Urothelium cell line (cell line): ENCODE measurements at places on chromosomes 1 and 21.

- no peak for DNase-seq
Measured at GRCh38 chr1:173050865-173051264, at the start of gene TNFSF18. TNFSF18 (minus strand) TSS chr1:173050941; CDS start chr1:173050896, 45 bp downstream.

- DNase-seq: no peak
Measured at GRCh38 chr1:99738858-99739465, 27.5 kb downstream of the FRRS1 start.

GRCh38 chr1:154883919-154884868 lies 14.1 kb upstream of the KCNN3 start:
- no peak for DNase-seq

DNA sequence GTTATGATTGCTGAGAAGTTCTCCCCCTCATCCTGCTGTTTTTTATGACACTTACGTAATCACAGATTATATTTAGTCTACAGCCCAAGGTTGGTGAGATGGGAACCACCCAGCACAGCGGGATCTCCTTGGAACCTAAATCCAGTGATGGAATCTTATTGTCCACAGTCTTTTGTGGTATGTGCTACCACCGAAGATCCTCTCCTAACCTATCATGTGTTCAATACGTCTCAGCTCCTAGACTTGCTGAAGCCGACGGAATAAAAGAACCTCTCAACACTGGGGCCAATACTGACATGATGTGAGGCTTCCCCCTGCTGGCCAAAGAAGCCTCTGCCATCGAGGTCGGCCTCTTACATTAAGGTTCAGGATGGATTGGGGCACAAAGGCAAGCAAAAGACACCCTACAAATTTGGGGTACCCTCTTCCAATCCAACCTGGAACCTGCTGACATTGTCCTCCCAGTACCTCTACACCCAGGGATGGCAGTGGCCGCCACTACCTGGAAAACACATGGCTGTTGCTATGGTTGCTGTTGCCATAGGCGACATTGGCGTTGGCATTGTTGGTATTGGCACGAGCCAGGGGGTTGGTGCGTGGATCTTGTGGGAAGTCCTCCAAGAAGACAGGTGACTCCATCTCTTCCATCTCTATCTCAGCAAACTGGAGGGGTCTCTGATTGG lies 19.4 kb upstream of the KIF21B start:
- DNase-seq: peak; percentile 61

GRCh38 chr1:97646071-97646470 lies 274.8 kb downstream of the DPYD start:
- no peak for DNase-seq

DNA sequence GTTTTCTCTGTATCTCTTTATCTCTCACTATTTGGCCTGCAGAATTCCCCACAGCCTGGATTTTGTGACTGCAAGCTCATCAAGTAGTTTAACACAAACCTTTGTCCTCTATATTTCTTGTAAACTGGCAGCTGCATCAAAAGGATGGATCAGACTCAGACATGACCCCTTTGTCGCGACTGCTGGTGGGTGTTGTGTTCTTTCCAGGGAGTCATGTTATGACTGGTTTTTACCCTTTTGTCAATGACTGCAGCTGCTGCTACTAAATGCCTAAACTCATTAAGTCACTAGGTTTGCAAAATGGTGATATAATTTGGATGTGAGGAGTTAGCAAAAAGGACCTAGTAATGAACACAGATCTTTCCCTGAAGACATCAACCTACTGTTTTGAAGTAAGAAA lies 10.2 kb upstream of the TOMM20 start:
- DNase-seq: no peak

DNA sequence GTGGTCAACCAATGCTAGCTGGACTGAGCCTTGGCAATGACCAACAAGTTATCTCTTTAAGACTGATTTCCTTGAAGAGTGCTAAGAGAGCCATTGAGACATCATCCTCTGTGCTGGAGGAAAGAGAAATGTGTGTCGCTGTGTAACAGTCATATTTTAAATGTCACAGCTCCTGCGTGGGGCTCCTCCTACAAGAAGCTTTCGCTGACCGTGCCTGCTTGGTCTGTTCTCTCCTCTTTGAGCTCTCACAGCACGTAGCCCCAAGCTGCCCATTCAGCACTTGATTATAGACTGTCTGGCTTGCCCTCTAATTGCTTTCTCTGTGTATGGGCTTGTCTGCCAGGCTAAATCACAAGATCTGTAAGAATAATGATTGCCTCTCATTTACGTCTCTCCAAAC lies 221.3 kb downstream of the FOXD2 start:
- DNase-seq: no peak

DNA sequence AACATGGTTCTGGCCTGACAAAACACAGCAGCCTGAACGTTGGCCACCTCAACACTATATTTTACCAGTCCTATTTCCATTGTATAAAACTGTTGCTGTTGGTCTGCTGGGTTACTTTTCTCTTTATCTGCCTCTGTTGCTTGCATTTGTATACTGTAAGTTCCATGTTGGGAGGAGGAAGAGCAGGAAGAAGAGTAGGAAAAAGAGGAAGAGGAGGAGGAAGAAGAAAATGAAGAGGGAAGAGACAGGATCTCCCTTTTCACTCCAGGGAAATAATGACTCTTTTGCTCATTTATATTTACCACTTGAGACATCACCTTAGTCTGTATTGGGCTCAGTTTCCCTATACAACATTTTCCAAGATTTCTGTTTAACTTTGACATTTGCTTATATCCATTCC lies 134.2 kb downstream of the PTPRC start:
- DNase-seq: no peak

GRCh38 chr1:232844791-232845190 lies 39.6 kb downstream of the MAP10 start:
- DNase-seq: no peak

GRCh38 chr1:192462616-192463015 lies 113.0 kb upstream of the RGS1 start:
- DNase-seq: no peak

GRCh38 chr1:228691211-228691610 lies 44.1 kb upstream of the RHOU start:
- no peak for DNase-seq

GRCh38 chr1:151549199-151549598 lies 9.1 kb downstream of the TUFT1 start:
- DNase-seq: no peak

DNA sequence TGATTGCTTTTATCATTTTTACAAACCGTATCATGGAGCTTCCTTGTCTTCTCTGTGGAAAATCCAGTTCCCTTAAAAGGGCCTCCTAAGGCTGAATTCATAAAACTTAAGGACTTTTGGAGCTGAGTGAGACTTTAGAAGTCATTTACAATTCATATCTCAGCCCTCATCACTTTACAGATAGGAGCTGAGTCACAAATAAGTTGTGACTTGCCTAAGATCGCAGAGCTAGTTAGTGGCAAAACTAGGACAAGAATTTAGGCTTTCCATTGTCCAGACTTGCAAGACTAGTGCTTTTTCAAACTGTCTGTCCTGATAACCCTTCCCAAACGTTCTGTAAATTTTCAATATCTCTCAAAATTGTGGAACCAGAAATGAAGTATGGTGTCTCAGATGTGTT lies 37.3 kb downstream of the C1orf21 start:
- DNase-seq: no peak

DNA sequence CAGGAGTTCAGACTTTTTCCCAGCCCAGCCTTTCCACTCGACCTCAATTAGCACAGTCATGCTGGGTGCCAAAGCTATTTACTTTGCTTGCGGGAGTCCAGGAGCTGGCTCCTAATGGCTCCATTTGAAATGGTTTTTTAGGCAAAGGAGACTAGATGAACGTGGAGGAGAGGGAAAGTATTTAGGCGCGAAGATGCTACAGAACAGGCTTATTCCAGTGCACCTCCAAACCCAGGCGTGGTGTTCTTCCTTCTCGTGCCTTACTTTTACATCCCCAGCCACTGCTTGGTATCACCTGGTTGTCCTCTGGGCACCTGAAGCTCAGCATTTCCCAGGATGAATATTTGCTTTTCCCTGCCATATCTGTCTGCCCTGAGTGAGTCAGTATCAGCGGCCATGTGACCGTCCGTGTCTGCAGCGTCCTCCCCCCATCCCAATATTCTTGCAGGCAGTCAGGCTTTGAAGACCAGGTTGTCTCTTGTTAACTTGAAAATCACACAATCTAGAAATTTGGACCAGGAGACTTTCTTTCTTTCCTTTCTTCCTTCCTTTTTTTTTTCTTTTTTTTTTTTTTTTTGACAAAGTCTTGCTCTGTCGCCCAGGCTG lies 198.5 kb downstream of the DYRK1A start:
- peak; percentile 7 for DNase-seq

- peak; percentile 78 for DNase-seq
Measured at GRCh38 chr1:1122078-1122811, 6.4 kb upstream of the C1orf159 start.

DNA sequence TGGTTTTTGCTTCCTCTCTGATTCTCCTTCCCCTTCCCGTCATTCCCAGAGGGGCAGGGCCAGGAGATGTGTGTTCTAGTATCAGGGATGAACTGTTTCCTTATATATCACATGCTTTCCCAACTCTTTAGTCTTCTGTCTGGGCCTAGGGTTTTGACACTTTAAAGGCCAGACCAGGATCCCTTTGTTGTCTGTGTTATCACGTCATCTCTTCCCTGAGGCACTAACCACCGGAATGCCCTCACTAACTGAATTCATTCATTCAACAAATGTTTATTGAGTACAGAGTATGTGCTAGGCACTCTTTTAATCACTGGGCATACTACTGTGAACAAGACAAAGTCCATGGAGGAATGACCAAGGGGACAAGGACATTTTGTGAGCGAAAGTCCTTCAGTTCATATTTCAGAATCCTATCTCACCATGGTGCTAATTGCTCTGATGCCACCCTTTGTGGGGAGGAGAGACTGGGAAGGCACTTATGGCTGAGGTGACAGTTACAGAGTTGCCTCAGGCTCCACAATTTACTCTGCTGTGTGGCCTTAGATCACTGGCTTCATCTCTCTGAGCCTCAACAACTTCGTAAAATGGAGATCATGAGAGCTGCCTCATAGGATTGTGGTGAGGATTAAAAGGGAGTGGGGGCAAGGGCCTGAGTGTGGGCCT lies 12.0 kb upstream of the ZNF362 start:
- DNase-seq: no peak

GRCh38 chr21:32321480-32321879 lies 22.8 kb downstream of the MRAP start:
- DNase-seq: no peak

DNA sequence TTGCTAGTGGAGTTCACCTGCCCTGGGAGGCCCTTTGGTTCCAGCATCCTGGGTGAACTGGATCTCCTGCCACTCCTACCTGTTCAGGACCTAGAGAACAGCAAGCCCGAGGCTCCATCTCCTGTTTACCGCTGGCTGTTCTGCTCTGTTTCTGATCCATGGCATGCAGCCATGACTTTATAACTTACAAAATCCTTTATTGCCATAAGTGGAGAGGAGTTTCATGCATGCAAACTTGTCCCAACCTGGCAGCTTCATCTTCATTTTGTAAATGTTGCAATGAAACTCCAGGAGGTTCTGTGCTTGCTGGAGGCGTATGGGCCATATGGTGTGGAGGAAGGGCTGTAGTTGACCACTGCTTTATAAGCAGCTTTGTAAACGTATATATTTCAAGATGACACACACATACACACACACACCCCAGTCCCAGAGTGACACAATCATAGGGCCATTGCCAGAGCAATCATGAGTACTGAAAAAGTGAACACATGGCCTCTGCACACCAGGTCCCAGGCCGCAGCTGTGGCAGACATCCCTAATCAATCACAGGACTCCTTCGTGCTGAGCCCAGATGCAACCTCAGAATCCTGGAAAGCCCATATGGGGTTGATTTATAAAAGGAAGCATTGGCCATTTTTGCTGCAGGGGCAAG lies 69.0 kb downstream of the UBIAD1 start:
- DNase-seq: no peak

DNA sequence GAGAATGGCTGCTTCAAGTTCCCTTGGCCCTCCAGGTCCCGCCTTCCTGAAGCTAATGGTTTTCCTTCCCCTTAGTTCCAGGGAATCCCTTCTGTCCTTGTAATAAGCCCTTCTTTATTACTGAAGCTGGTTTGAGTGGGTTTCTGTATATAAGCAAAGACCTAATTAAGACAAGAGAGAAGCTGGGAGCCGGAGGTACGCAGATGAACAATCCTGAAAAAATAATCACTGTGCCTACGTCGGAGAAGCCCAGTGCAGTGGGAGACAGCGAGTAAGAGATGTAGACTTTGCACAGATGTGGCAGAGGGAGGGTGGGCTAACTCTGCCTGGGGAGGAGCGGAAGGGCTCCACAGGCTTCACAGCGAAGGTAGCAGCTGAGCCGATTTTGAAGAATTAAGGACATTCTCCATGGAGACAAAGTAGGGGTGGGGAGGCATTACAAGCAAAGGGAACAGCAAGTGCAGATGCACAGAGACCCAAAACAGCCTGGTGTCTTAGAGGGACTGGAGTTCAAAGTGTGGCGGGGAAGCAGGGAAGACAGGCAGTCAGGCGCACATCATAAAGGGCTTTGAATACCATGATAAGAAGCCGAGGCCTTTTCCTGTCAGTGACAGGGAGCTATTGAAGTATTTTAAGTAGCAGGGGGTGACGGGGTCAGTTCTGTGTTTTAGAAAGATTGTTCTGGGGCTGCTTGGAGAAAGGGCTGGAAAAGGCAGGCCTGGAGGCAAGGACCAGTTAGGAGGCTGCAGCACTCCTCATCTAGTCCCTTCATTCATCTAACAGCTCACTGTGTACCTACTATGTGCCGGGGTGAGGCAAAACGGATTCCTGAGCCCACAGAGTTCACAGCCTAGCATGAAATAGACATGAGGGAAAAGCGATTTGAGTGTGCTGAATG lies 6.5 kb downstream of the RIMS3 start:
- DNase-seq: no peak

GRCh38 chr1:229088711-229089110 lies 182.2 kb upstream of the RAB4A start:
- DNase-seq: no peak

- peak; percentile 69 for DNase-seq
Measured at GRCh38 chr1:6170742-6171201, 9.3 kb downstream of the CHD5 start.

- DNase-seq: peak; percentile 22
Measured at GRCh38 chr1:213244664-213245091, 193.6 kb downstream of the RPS6KC1 start.

GRCh38 chr21:32990666-32991065 lies 35.1 kb upstream of the OLIG2 start:
- no peak for DNase-seq

- DNase-seq: no peak
Measured at GRCh38 chr21:17660862-17661261, 48.2 kb upstream of the BTG3 start.

DNA sequence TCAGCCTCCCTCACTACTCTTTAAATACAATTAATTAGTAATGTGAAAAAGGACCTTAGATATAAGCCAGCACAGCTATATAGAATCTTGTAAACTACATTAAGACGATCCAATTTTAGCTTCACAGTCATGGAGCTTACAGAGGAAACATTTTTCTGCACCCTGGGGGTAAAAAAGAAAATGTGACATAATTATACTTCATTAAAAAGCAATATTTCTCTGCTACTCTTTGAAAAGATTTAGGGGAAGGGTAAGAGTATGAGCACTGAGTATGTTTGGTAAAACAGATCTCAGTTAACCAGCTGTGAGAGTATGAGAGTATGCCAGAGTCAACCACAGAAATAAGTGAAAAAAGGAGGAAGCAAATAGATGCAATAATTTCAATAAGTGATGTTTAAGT lies 1415.9 kb downstream of the PLA2G4A start:
- DNase-seq: no peak

- no peak for DNase-seq
Measured at GRCh38 chr1:50783286-50783685, 176.8 kb downstream of the FAF1 start.

GRCh38 chr1:187819086-187819485 lies 990.3 kb downstream of the PLA2G4A start:
- DNase-seq: no peak

- no peak for DNase-seq
Measured at GRCh38 chr1:112312315-112312714, 83.7 kb upstream of the CTTNBP2NL start.

GRCh38 chr1:200888349-200888838 lies 6.3 kb upstream of the INAVA start:
- peak; percentile 48 for DNase-seq
